ENCODE measurements at places on chromosomes 5 and 9.

DNA sequence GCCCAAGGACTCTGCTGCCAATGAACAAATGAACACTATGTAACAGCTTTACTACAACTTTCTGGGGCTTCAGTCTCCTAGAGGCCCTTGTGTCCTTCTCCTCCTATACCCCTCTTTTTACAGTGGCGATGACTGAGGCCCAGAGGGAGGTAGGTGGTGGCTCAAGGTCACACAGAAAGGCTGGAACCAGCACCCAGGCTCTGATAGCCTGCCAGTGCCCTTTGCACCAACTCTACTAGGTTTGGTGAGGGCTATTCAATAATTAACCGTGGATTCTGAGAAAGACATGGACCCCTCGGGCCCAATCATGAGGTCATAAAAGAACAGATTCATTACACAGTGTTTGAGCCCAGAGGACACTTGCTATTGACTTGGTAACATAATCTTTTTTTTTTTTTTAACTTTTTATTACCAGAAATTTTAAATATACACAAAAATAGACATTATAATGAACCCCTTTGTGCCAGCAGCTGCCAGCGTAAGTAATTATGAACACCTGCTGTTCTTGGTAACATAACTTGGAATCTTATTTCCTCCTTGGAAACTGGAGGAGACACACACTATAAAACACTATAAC lies 6.1 kb upstream of the ALDH1B1 start:
- DNase-seq = no peak

DNA sequence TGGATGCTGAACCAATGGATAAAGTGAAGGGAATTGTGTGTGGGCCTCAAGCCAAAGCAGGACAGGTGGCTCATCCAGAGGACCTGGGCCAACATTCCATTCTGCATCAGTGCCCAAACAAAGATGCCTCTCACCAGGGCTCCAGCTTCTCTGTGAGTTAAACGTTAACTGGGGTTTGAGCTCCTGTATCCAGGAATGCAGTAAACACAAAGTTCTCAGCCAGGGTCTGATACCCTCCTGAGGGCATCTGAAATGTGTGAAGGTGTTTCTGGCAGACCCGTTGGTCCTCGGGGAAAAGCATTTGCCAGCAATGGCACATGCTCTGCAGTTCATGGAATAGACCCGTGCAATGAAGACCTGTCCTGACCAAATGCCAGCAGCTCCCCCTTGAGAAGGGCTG lies 33.9 kb upstream of the AOPEP start:
- DNase-seq = no peak

GRCh38 chr9:15725953-15726352 lies 173.1 kb downstream of the CCDC171 start:
- DNase-seq = no peak

- no peak for DNase-seq
These were observed 83.0 kb upstream of the IL33 start for GRCh38 chr9:6132650-6133049.

DNA sequence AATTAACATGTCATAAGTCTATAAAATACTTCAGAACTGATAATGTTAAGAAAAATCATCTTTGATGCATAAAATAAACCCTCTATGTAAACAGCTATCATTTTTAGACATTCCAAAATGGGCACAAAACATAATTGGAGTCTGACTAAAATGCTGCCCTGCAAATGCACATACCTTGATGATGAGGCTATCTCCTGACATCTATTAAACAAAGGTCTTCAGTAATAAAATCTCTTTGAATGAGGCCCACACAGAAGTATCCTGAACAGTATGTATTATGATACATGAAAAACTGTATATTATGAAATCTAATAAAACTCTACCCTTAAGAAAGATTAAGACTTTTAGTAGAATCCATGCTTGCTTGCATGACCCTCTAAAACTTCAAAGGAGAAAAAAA lies 66.1 kb downstream of the FBXL17 start:
- DNase-seq = peak; percentile 58

- no peak for DNase-seq
These were observed 7.1 kb downstream of the IL4 start for GRCh38 chr5:132680780-132681475.

GRCh38 chr9:134764473-134765269 lies 115.9 kb upstream of the FCN2 start:
- DNase-seq = no peak

DNA sequence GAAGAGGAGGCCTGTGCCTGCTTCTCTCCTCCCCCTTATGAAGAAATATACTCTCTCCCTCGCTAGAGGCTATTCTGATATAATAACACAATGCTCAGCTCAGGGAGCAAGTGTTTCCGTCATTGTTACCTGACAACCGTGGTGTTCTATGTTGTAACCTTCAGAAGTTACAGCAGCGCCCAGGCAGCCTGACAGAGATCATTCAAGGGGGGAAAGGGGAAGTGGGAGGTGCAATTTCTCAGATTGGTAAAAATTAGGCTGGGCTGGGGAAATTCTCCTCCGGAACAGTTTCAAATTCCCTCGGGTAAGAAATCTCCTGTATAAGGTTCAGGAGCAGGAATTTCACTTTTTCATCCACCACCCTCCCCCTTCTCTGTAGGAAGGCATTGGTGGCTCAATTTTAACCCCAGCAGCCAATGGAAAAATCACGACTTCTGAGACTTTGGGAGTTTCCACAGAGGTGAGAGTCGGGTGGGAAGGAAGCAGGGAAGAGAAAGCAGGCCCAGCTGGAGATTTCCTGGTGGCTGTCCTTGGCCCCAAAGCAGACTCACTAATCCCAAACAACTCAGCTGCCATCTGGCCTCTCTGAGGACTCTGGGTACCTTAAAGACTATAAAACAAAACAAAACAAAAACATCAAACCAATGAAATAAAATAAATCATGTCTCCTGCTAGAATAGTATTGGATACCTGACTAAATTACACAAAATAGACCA lies 1.3 kb downstream of the TMEM174 start:
- DNase-seq = no peak

DNA sequence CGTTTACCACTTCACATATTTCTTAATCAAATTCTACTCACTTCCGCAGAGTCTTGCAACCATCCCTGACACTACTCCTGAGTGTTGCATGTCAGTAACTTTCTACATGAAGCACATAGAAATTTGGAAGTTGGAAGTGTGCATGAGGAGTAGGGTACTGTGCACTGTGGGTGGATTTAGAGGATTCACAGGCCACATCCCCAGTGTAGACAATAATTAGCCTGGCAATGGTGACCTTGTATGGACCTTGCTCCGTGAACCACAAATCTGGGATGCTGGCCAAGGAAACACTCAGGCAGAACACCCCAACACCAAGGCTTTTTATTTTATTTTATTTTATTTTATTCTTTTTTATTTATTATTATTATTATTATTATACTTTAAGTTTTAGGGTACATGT lies 25.5 kb downstream of the CTSL start:
- DNase-seq = no peak

- no peak for DNase-seq
These were observed 53.9 kb downstream of the PAM start for GRCh38 chr5:102809033-102809432.

DNA sequence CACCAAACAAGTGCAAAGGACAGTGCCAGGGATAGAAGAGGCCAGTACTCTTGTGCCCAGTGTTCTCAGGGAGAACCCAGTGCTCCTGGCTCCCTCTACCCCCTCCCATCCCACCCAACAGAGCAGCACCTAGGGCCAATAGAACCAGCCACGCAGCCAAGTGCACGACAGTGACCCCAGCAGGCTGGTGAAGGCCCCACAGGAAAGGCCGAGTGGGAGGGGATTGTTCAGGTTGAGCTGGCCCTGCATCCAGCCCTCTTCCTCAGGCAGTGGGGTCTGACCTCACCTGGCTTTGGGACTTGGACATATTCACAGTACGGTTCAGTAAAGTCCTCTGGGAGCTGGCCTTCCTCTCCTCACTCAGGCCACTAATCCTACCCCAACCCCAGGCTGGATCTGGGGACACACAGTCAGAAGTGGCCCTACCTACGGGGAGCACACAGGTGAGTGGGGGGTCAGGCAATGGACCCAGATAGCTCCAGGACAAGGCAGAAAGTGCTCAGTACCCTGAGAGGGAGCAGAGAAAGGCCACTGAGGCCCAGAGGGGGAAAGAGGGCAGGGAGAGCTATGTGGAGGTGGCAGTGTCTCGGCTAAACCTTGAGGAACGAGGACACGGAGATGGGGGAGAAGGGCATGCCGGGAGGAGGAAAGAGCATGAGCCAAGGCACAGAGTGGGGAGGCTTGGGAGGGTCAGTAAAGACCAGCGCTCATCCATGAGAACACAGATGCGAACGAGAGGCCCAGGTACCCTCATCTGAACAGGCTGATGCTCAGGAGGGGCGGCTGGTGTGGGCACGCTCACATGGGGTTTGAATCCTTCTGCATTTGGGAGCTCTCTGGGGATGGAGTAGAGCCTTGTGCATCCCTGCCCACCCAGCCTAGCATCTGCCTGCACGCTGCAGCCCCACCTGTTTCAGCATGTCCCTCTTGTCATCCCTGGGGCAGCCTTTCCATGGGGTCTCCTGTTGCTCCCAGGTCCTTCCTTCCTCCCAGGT lies 25.6 kb downstream of the POLR1E start:
- DNase-seq = peak; percentile 45

GRCh38 chr5:75847561-75848021 lies 130.4 kb upstream of the POC5 start:
- DNase-seq = no peak

GRCh38 chr5:124524552-124525232 lies 221.7 kb downstream of the ZNF608 start:
- no peak for DNase-seq

Measured in ELR (cell line).